ENCODE measurements at places on chromosomes 12 and 14.
A peak's percentile ranks its signal among the peaks of the same experiment; 100 is the strongest.

- DNase-seq = no peak
Measured at GRCh38 chr14:81366884-81367283, 33.2 kb downstream of the STON2 start.

GRCh38 chr14:54564868-54565784 is 1.8 kb upstream of the SAMD4A start:
- DNase-seq = peak; percentile 73

GRCh38 chr14:73426877-73427276 is 31.5 kb downstream of the NUMB start:
- no peak for DNase-seq

- DNase-seq = peak; percentile 64
Measured at GRCh38 chr14:64755781-64756221, 51.6 kb downstream of the PLEKHG3 start.

DNA sequence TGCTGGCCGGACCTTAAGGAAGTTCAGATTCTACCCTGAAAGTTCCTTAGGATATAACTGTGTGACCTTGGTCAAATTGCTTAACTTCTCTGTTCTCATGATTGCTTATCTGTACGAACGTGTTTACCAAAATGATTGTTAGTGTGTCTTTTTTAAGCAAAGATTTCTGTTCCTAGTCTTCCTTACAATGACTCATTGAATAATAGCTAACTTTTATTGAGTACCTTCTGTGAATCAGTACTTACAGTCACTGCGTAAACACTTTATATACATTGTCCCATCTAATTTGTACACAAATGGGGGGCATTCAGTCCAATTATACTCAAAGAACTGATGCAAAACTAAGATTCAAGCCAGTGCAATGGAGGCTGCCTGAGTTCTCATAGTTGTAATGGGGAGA is 4.2 kb upstream of the TMEM30B start:
- DNase-seq = no peak

DNA sequence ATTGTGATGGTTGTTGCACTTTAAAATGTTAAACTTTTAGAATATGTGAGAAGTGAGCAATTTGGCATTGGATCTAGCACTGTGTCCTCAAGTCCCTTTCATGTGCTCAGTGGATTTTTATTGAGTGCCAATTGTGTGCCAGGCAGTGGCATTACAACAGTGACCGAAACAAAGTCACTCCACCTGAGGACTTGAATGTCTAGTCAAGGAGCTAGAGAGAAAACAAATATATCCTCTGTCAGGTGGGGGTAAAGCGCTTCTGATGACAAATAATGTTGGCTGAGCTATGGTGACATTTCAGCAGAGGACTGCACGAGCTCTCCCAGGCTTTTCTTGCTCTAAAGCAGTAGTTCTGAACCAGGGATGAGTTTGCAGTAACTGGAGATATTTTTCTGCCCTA is 240.4 kb downstream of the RGS6 start:
- DNase-seq = no peak

DNA sequence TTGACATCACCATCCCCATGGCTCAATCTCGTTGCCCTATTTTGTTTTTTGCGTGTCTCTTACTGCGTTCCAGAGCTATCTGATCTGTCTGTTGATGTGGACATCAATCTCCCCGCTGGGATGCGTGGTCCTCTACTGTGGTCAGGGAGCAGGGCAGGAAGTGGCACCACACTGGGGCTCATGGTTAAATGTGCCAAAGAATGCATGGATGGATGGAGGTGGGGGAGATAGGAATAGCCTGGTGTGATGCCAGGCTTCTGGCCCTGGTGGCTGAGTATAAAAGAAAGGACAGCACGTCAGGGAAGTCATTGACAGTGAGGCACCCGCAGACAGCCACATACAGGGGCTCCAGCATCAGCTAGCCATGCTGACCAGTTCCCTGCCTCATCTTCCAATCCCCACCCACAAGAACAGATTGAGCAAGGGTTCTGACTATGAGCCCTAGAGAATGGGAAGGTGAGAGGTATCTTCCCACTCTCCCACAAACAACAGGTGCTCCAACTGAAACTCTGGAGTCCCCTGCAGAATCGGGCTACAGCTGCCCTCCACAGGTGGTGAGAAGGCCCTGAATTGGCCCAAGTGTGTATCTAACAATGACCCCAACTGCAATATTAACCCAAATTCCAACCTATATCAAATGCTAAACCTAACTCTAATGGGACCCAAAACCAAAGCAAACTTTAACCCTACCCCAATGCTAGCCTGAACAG is 2.7 kb upstream of the BEGAIN start:
- DNase-seq = no peak

DNA sequence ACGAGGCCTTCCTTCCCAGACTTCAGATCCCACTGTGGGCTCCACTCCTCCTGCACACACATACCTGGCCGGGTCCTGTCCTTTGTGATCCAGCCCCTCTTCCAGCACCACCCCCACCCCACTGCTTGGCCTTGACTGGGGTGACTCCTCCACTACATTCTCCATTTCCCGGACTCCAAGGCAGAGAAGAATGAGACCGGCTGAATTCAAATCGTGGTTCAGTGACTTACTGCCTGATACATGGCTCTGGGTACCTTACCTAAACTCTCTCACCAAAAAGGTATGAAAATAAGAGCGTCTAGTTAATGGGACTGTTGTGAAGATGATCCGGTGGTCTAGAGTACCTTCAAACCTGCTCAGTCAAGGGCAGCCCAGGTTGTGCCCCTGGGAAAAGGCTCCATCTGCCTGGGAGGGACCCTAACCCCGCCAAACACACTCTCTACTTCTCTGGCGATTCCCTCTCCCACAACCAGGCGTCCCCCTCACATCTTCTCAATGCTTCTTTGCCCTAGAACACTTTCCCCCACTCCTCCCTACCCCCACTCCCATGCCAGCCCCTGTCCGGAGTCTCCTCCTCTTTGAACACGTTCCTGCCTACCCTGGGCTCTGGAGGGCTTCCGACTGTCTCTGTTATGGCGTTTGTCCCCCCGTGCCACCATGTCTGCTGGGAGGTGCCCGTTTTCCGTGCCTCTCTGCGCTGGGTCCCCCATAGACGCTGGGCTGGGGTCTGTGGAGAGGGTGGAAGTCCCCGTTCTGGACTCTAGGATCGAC is 1.5 kb upstream of the ZBTB42 start:
- no peak for DNase-seq

GRCh38 chr12:3083921-3084347 is 6.8 kb downstream of the TSPAN9 start:
- no peak for DNase-seq

DNA sequence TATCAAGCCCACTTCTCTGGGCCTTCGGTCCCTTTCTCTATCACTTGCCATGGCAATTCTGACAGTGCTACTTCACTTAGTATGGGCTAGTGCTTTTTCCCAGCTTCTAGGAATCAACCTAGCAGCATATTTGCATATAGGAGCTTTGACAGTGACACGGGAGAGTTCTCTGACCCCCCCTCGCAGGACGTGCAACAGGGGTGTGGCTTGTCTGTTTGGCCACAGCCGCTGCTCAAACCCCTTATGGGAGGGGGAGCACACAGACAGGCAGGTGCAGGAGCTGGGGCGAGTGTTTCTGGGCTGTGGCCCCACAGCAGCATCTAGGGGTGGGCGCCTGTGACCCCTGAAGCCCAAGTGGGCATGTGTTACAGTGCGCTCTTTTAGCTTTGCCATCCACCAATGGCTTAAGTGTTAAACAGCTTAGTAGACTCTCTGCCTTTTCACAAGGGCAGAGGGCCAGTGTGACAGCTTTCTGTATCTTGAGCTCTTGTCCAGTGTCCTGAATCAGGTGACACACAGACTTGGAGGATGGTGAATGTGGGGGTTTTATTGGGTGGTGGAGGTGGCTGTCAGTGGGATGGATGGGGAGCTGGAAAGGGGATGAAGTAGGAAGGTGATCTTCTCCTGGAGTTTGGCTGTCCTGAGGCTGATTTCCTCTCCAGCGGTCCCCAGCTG is 229.3 kb downstream of the PCNX1 start:
- no peak for DNase-seq

- peak; percentile 29 for DNase-seq
Measured at GRCh38 chr12:109927622-109928021, 27.5 kb downstream of the TCHP start.

DNA sequence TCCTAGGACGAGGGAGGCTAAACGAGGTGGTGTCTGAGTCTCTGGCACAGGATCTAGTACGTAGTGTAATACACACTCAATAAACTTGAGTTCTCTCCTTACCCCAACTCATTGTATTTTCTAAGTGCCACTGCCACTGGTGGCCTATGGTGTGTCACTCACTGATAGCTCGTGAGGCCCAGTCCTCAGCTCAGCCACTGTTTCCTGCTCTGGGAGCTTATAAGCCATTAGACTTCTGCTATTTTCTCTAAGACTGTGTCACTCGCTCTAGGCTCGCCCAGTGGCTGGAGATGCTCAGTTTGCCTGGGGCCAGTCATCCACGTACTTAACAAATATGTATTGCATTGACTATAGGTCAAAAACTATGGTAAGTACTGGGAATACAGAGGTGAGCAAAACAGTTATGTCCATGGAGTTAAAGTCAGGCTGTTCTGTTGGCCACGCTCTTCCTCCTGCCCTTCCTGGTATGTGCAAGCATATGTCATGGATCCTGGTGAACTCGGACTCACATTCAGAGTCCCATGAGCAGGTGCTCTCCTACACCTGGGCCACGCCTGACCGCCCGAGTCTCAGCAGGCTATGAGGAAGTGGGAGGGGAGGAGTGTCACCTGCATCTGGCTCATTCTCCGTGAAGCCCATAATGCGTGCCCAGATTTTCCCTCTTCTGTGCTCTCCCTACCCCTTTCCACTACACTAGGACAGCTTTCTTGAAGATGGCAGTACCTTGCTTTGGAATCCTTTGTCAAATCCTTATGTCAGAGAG is 41.6 kb downstream of the DEGS2 start:
- DNase-seq = no peak

- DNase-seq = no peak
Measured at GRCh38 chr14:35155962-35156361, 33.6 kb downstream of the PRORP start.

DNA sequence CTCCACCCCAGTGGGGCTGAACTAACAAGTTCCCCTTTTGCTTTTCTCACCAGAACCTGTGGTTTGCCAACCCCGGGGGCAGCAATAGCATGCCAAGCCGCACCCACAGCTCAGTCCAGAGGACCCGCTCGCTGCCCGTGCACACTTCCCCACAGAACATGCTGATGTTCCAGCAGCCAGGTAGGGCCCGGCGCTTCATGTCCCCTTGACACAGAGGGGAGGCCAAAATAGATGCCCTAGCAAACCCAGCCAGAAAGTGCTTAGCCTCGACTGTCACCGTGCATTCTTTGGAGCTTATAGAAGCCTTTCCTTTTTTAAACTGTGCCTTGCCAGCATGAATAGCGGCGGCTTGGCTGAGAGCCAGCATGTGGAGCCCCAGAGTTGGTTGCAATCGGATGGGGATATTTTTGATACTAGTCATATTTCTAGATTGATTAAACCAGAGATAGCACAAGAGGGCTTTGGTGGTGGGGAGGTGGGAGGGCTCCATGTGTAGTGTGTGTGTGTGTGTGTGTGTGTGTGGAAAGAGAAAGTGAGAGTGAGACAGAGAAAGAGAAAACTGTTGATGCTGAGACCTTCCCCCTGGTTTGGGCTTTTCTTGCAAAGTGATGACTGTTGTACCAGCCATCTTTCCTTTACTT is 126.1 kb downstream of the GCH1 start:
- peak; percentile 36 for DNase-seq

DNA sequence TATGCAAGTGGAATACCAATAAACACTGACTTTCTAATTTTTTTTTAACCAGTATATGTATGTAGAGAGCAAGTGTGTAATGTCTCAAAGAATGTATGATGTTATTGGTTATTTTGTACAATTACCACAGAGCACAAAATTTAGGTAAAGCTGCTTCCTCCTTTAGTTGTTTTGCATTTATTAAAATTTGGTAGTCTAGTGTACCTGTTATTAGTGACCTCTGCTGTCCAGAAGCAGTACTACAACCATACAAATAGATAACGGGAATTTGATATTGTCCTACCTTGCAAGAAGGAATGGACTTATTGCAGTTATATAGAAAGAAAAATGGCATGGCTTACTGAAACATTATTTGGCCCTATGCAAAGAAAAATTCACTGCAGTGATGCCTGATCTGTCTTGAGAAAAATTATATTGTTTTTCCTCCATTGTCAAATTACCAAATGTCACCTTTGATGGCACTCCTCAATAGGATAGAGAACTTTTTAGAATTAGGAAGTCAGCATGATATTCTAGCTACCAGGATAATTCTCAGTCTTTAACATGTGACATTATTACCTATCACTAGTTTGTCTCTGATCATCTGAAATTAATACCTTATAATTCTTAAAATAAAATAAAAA is 153.9 kb upstream of the RMST start:
- DNase-seq = no peak

DNA sequence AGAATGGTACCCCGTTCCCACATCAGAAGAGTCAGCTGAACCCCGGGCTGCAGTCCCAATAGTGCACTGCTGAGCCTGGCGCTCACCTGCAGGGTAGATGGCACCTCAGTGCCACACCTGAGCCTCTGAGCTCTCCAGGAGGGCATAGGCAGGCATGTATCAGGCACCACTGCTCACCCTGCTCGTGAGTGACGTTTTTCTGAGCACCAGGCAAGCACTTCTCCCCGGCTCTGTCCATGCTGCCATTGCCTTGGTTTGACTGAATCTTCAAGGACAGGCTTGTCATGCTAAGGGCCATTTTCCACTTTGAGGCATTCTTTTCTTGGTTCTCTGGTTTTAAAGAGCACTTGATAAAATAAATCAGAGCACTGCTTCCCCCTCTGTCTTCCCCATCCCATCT is 161.6 kb upstream of the PRMT8 start:
- DNase-seq = no peak

DNA sequence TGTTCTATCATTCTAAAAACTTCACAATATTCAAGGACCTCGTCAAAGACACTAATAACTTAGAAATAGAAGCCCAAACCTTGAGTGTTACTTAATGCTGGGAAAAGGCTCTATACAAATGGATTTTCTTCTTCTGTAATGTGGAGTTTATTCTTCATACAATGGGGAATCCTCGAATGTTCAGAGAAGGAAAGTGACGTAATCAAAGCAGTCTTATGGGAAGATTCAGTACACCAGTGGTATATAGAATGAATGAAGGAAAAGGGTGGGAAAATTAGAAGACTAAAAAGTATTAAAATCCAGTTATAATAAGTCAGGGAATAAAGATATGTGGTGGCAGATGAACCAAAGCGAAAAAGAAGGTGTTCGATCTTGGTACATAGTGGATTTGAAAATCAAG is 106.5 kb downstream of the PLCZ1 start:
- no peak for DNase-seq

GRCh38 chr14:100899884-100900771 is 3.4 kb downstream of the RTL1 start:
- DNase-seq = no peak

DNA sequence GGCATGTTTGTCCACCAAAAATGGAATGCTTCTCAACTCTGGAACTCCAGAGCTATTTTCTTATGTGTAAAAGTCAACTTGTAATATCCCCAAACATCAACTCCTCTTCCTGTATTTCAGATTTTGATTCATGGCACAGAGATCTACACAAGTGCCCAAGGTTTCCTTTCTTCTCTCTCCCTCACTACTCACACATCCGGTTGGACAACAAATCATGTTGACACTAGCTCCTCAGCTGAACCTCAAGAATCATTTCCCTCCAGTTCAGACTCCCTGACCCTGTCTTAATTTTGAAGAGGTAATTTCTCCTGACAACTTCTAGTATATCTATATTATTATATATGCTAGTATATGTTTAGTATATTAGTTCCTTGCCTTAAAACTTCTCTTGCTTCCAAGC is 485.4 kb upstream of the CCDC196 start:
- DNase-seq = no peak

GRCh38 chr12:53145383-53146260 is 34.9 kb upstream of the ZNF740 start:
- DNase-seq = no peak
